ENCODE measurements at places on chromosomes 7 and 10. TPM values are rescaled to one million over a fixed set of nuclear protein-coding genes. Genes with fewer than 3 reads are reported as not detected.

DNA sequence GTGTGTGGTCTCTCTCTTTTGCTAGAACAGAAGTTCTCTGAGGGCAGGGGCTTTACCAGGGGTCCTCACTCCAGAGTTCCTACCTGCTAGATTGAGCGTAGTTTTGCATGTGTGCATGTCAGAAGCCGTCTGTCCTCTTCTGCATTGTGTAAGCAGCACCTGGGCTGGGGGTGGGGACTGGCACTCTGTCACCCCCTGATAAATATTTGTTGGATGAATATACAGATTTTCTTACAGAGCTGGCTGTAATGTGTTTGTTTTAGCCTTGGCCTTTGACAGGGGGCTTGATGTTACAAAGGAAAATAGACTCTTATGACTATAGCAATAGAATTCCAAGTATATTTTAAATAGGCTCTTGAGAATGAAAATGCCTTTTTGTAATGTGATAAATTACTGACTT, 46.6 kb downstream of the WDR37 start:
- DNase-seq: no peak
- no peak overlapping the region for H3K4me3 ChIP-seq
- H3K27me3 ChIP-seq: no peaks in the 10 kb centered on the region
- H3K4me1 ChIP-seq: peaks cover 13% of the 10 kb centered on the region
- peaks cover 83% of the 10 kb centered on the region for H3K36me3 ChIP-seq

- no peak overlapping the region for H3K4me3 ChIP-seq
- H3K4me1 ChIP-seq: peaks cover 17% of the 10 kb centered on the region
- H3K27ac ChIP-seq: no peak overlapping the region
- no peak for DNase-seq
Observed at GRCh38 chr7:36262309-36263094, 109.4 kb downstream of the EEPD1 start.

- H3K27ac ChIP-seq: no peak overlapping the region
- no peaks in the 10 kb centered on the region for H3K36me3 ChIP-seq
- no peak for DNase-seq
- H3K27me3 ChIP-seq: no peaks in the 10 kb centered on the region
- H3K4me3 ChIP-seq: no peak overlapping the region
- H3K4me1 ChIP-seq: no peaks in the 10 kb centered on the region
Observed at GRCh38 chr10:78765726-78766335, 302.9 kb upstream of the ZMIZ1 start.

GRCh38 chr7:96658022-96658412, 51.6 kb downstream of the SEM1 start:
- no peak overlapping the region for H3K4me3 ChIP-seq
- no peak overlapping the region for H3K27ac ChIP-seq
- no peak for DNase-seq
- no peaks in the 10 kb centered on the region for H3K36me3 ChIP-seq
- no peaks in the 10 kb centered on the region for H3K27me3 ChIP-seq

DNA sequence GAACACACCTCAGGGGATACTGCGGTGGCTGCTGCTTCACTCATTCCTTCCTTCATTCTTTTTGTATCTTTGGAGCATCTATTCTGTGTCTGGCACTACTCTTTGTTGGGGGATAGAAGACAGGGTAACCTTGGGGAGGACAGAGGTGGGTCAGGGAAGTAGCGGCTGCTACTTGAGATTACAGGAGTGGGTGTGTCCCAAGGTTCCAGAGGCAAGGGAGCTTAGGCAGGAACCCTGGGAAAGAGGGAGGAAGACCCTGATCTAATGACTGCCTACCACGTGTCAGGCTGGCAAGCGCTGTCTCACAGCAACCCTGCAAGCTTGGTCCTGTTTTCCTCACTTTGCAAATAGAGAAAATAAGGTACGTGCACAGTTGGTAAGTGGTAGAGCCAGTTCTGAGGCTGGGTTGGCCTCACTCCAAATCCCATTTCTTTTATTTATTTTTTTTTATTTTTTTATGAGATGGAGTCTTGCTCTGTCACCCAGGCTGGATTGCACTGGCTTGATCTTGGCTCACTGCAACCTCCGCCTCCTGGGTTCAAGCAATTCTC, 985.9 kb upstream of the ZNF722 start:
- DNase-seq: no peak
- no peaks in the 10 kb centered on the region for H3K36me3 ChIP-seq
- H3K27ac ChIP-seq: no peak overlapping the region
- no peak overlapping the region for H3K4me3 ChIP-seq
- no peaks in the 10 kb centered on the region for H3K27me3 ChIP-seq

DNA sequence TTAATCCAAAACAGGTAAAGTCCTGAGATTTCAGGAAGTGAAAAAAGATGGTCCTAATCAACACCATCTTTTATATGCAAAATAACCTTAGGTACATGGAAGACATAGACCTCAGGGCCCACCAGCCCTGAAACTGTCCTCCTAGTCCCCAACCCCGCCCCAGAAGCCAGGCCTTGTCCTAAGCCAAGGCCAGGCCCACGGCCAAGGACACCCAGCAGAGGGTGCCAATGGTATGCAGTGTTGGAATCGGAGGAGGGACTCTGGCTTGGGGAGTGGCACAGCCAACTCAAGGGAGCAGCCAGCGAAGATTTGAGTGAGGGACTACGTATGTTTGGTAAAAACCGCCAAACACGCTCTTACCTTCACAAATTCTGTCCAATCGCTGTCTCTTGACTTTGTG, 96.7 kb downstream of the ZRANB1 start:
- DNase-seq: peak; percentile 69

- H3K4me3 ChIP-seq: no peak overlapping the region
- DNase-seq: no peak
- no peak overlapping the region for H3K27ac ChIP-seq
- H3K36me3 ChIP-seq: no peaks in the 10 kb centered on the region
Observed at GRCh38 chr7:49669285-49669684, 104.2 kb upstream of the VWC2 start.

DNA sequence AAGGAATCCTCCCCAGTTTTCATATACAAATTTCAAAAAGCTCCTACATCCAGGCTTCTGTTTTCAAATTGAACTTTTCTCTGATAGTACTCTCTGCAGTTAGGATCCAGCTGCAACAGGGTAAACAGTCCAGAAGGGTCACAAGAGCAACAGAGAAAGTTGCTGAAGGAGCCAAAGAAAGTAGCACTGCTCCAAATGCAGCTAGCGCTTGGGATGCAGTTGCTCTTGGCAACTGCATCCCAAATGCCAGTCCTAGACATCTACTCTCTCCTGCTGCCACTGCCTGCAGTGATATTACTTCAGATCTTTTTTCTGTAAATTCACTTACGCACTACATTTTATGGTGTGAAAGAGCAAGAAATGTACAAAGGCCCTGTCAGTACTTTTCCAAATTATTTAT, 14.6 kb downstream of the GPR37 start:
- DNase-seq: no peak
- H3K4me3 ChIP-seq: no peak overlapping the region
- H3K27ac ChIP-seq: no peak overlapping the region
- no peaks in the 10 kb centered on the region for H3K4me1 ChIP-seq
- peaks cover 4% of the 10 kb centered on the region for H3K27me3 ChIP-seq

- no peak overlapping the region for H3K4me3 ChIP-seq
- H3K4me1 ChIP-seq: peaks cover 68% of the 10 kb centered on the region
- H3K36me3 ChIP-seq: no peaks in the 10 kb centered on the region
- H3K27ac ChIP-seq: peak overlapping the region; percentile 75
- no peak for DNase-seq
- no peaks in the 10 kb centered on the region for H3K27me3 ChIP-seq
Observed at GRCh38 chr7:139659922-139660316, 117.9 kb downstream of the HIPK2 start.

PKD2L1 gene
- not detected for total RNA-seq

CDK14 gene
- 16.8 TPM for total RNA-seq

VSTM4 gene
- total RNA-seq: 15.8 TPM

CYREN gene
- 24.9 TPM for total RNA-seq

AOC1 gene
- total RNA-seq: 0.70 TPM

LANCL2 gene
- total RNA-seq: 4.3 TPM

HSPA12A gene
- total RNA-seq: 11.0 TPM

CYP26A1 gene
- total RNA-seq: not detected

URGCP gene
- 32.4 TPM for total RNA-seq
